ENCODE measurements at places on chromosomes 4 and X.

DNA sequence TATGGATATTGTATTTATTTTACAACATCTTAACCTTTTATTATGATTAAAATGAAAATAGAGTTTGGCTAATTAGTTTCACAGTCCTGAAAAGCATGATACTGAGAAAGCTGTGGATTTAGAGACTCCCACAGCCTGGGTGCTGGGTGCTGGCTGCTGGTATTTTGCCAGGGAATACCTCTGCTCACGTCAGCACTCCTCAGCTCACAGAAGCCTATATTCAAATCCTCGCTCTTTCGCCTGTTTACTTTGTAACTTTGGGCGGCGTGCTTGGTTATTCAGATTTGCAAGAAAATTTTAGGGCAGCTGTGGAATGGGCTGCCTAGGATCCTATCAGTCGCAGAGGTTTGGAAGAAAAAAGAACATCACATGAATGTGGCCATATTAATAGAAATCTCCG, 261.8 kb downstream of the DCTD start:
- DNase-seq = no peak

- DNase-seq = no peak
These were observed 882.6 kb downstream of the TRIML1 start for GRCh38 chr4:189021831-189022230.

DNA sequence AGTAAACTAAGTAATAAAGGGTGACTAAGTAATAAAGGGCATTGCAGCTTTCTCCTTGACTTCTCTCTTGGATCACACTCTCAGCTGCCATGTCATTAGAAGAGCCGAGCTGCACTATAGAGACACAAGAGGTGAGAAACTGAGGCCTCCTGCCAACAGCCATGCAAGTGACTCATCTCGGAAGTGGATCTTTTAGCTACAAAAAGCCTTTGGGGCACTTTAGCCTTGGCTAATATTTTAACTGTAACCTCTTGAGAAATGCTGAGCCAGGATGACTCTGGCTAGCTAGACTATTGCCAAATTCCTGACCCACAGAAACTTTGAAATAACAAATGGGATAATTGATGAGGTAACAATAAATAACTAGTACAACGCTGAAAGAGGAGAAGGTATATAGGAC, 1.5 kb upstream of the NEIL3 start:
- no peak for DNase-seq

DNA sequence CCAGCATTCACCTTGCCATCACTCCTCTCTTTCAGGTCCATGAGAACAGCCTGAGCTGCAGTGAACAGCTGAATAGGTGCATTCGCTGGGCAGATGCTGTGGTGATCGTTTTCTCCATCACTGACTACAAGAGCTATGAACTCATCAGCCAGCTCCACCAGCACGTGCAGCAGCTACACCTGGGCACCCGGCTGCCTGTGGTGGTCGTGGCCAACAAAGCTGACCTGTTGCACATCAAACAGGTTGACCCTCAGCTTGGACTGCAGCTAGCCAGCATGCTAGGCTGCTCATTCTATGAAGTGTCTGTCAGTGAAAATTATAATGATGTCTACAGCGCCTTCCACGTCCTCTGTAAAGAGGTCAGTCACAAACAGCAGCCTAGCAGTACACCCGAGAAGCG, 3.2 kb downstream of the RASL11B start:
- no peak for DNase-seq

- DNase-seq = no peak
These were observed 86.7 kb upstream of the TECRL start for GRCh38 chr4:64495946-64496345.

GRCh38 chr4:169189372-169189771, 81.4 kb downstream of the SH3RF1 start:
- DNase-seq = no peak

DNA sequence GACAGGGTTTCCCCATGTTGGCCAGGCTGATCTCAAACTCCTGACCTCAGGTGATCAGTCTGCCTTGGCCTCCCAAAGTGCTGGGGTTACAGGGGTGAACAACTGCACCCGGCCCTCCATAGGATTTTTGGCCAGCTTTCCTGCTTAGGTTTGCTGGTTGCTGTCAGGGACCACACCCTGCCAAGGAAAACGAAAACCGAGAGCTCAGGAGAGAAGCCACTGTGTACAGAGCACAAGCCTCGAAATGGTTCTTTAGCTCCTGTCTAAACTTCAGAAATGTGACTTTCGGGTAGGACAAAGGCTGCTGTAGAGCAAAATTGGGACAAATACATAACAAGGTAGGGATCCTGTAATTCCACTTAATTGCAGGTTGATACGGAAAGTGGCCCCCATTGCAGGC, 146.3 kb upstream of the ATP6AP2 start:
- DNase-seq = no peak

GRCh38 chrX:8049827-8050226, 121.2 kb downstream of the VCX2 start:
- DNase-seq = no peak
